ENCODE measurements at places on chromosomes 4 and X.

DNA sequence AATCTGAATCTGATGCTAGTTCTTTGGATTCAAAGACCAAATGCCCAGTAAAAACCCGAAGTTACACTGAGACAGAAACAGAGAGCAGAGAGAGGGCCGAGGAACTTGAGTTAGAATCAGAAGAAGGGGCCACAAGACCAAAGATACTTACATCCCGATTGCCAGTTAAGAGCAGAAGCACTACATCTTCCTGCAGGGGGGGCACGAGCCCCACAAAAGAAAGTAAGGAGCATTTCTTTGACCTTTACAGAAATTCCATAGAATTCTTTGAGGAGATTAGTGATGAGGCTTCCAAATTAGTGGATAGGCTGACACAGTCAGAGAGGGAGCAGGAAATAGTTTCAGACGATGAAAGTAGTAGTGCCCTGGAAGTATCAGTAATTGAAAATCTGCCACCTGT lies 309.3 kb downstream of the ANK2 start:
- DNase-seq = no peak

DNA sequence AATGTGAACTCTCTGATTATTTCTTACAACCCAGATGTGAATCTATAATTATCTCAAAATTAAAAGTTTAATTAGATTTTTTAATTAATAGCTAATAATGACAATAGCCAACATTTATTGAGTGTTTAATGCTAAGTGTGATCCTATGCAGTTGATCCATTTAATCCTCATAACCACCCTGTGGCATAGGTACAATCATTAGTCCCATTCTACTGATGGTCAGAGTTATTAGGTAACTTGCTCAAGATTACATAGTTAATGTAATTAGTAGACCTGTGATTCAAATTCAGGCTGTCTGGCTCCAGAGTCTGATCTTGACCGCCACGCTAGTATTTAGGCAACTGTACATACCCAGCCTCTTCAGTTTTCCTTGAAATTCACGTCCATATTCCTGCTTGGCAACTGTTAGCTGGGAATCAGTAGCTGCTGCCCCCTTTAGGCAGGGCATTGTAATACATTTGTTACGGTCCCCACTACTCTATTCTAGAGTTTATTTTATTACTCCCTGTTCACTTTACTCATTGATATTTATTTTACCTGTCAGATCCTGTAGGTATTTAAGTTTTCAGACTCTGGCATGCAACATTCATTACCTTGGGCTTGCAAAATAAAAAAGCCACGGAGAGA lies 20.6 kb upstream of the TEC start:
- DNase-seq = no peak

GRCh38 chr4:8385106-8385505 lies 55.4 kb downstream of the ACOX3 start:
- no peak for DNase-seq

DNA sequence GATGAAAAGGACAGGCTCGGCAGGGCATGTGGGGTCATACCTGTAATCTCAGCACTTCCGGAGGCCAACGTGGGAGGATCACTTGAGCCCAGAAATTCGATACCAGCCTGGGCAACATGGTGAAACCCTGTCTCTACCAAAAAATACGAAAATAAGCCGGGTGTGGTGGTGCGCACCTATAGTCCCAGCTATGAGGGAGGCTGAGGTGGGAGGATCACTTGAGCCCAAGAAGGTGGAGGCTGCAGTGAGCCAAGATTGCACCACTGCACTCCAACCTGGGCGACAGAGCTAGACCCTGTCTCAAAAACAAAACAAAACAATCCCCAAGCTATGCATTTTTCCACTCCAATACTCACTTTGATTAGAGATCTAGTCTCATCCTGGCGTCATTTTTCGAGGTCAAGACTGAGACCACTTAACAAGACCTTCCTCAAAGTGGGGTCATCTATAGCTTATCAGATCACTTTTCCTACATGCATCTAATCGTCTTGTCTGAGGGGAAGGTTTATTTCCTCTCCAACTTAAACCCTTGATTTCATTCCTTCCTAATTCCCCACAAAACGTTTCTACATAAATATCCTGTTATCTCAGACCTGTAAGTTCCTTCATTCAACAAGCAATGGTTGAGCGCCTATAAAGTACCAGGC lies 1.3 kb downstream of the NKAP start:
- no peak for DNase-seq

- no peak for DNase-seq
These were observed 76.0 kb downstream of the SPIN4 start for GRCh38 chrX:63275127-63275526.

DNA sequence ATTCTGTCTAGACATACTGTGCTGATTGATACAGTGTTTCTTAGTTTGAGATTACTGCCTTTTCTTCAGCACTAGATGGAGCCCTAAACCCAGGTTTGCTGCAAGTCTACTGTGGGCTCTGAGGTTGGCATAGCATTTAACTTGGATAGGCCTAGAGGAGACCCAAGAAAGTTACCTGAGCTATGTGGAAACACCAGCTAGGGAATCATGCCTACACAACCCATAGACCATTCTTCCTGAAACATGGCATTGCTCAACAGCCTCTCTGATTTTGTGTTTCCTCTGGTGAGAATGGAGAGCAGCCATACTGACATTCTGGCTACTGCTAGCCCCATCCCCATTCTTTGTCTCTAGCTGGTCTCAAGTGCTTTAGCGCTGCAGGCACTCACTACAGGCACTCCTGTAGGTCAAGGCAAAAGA lies 287.7 kb upstream of the PCDH18 start:
- DNase-seq = no peak

DNA sequence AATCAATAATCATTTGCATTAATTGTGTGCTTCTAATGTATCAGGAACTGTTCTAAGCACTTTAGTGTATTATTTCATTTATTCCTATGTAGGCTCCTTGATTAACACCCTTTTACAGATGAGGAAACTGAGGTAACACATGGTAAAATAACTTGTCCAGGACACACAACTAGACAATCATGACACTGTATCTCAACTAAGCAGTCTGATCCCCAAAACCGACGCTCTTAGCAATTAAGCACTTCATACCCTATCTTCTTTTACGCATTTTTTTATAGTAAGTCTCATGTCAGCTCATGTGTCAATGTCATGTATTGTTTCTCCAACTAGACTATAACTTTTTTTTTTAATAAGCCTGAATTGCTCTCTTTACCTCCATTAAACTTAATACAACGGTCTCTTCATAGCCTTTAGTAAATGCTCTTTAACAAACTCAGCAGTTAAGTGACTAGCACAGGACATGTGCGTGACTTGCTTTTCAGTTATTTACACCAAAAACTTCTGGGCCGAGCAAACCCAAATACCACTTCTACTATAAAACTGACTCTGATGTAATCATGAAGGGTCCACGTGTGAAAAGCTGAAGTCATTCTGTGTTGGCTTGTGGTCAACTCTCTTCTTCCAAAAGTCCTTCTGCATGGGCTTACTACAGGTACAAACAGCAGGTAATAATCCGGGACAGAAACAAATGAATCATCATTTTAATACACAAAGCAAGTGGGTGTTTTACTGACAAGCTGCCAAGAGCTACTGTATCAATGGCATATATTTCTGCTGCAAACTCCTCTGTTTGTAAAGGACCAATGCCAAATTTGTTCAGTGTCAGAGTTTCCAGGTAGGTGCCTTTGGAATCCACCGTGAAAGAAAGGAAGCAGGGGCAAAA lies 7.9 kb upstream of the AMBN start:
- no peak for DNase-seq

- DNase-seq = no peak
These were observed 349.7 kb downstream of the NR3C2 start for GRCh38 chr4:148092316-148093014.

DNA sequence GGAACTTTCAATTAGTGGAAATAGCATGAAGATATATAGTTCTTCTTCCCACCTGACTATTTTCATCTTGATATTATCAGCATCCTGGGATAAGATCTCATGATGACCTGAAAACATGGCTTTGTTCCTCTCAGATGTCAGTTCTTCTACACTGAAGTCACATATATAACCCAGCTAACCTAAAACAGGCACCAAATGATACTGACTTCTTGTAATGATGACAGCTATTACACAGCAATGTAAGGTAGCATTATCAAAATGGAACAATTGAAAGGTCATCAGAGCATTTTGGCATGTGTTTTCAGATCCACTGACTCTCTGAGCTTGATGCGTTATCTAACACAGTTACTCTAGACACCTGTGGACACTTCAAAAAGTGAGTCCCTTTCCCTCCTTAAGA lies 469.9 kb downstream of the INPP4B start:
- no peak for DNase-seq

- no peak for DNase-seq
These were observed 205.2 kb downstream of the GALNTL6 start for GRCh38 chr4:172018358-172018757.

DNA sequence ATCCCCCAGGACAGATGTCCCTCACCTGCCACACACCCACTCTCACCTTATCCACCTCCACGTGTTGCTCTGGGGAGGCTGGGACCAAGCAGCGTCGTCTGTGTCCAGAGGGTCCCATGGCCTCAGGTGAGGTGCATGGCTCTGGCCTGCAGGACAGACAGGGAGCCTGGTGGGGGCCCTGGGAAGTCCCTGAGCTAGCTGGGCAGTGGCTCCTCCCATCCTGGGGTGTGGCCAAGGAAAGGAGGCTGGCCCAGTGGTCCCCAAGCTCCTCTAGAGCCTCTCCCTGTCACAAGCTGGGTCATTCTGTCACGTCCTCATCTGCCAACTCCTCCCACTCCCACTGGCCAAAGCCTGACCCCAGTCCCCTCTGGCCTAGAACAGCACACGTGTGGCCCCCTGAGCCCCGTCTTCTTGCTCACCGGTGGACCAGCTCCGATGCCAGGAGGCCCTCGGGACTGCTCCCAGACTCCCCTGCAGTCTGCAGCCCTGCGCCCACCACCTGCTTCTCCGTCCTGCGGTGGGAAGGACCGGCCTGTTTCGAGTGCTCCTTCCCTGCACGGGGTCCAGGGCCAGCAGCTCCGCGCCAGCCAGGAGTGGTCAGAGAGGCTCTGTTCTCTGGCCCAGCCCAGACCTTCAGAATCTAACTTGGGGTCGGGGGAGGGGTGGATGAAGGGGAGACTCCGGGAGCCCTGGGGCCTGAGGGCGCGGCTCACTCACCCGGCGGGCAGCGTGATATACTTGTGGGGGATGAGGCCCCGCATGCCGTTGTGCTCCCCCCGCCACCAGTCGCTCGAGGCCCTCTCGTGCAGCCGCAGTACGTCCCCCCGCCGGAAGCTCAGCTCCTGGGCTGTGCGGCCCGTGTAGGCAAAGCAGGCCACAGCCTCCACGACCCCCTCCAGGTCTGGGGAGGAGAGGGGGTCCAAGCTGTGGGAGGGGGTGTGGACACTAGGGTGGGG lies 4.8 kb downstream of the AVPR2 start:
- DNase-seq = no peak

GRCh38 chrX:2299871-2300270 lies 200.9 kb downstream of the DHRSX start:
- DNase-seq = no peak

All from naive thymus-derived CD4-positive, alpha-beta T cell (primary cell).